ENCODE measurements at places on chromosomes 5 and 9. TPM values are rescaled to one million over a fixed set of nuclear protein-coding genes. Genes with fewer than 3 reads are reported as not detected.

DNA sequence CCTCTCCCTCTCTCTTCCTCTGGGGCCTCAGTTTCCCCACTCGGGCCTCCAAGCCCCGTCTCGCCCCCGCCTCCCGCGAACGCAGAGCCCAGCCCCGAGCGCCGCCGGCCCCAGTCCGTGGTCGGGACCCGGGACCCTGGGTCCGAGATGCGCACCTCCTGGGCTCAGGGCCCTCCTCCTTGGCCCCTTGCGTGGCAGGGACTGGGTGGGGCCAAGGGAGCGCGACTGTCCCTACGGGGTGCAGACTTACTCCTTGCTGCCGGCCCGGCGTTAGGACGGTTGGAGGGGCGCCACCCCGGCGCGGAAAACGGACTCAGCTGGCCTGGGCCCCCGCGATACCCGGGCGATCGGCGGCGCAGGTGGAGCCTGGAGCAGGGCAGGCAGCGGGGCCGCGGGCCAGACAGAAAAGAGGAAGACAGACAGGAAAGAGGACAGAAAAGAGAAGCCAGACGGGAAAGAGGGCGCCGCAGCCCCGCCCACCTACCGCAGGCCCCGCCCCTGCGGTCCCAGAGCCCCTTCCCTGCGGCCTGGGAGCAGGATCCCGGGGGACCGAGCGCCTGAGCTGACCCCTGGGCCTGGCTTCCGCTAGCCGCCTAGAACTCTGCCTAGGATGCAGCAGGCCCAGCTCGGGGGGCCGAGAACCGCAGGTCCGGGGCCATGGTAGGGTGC lies at the start of gene GBGT1:
TSS of gene GBGT1 (minus strand) at position 411 of the 669 bp plus-strand sequence. CDS start 1,502 bp downstream, outside the sequence.
- DNase-seq, result peak; percentile 24

DNA sequence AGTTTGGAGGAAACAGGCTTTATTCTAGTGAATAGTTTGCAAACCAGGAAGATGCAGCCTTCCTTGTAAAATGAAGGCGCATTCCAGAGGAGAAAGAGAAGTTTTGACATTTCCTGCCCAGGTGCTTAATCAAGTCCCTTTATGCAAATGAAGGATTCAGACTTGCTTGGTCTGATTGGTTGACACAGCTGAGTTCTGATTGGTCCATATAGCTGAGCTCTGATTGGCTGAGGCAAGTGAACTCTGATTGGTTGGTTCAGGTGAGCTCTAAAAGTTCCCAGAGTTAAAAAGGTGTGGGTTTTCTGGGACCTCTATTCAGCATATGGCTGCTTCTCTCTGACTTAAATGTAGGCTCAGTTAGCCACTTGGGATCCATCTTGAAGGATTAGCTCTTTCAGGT lies 151.0 kb downstream of the CACNA1B start:
- no peak for DNase-seq

GRCh38 chr5:51227963-51228470 lies 155.2 kb upstream of the ISL1 start:
- no peak for DNase-seq

DNA sequence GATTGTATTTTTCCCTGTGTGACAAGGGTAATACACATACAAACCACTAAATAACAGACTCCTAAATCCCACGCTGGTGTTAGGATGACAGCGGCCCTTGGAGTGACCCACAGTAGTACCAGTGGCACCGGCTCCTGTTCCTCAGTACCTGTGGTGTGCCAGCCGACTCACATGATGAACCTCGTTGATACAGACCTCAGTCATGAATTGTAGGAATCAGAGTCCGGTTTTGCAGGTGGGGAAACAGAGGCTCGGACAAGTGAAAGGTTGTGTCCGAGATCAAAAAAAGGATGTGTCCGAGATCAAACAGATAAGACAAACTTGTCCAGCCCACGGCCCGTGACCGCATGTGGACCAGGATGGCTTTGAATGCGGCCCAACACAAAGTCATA lies 78.0 kb downstream of the AMBP start:
- no peak for DNase-seq

DNA sequence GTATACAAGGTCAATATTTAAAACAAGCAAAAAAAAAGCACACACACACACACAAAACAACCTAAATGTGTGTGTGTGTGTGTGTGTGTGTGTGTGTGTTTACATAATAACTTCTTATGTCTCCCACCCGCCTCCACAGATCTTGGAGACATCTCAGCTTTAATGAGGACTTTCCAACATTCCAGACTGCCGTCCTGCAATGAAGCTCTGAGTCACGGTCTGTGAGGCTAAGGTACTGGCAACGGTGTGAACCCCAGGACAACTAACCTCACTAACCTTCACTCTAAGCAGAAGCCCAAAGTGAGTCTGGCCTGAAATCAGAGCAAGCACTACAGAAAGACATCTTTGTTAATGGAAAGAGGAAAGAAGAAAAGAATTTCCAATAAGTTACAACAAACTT lies 22.3 kb downstream of the ZNF474 start:
- no peak for DNase-seq

DNA sequence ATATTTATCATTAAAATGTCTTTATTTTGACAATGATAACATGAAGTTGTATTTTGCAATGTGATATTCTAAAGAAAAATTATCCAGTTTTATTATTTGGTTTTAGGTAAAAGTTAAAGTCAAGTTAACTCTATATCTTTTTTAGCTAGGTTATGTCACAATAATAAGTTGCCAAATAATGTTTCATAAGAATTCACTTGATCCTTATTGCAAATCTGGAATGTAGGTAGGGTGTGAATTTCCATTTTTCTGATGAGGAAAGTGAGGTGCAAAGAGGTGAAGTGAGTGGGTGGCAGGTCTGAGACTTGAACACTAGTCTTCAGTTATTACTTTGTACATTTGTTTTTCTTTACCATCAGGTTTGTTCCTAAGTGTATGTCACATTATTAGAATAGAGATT lies 21.5 kb downstream of the SPINK5 start:
- DNase-seq, result no peak

- no peak for DNase-seq
These were observed 19.8 kb downstream of the PCDHAC2 start for GRCh38 chr5:140986117-140986521.

- no peak for DNase-seq
These were observed 32.9 kb upstream of the SLC36A1 start for GRCh38 chr5:151414536-151414935.

- no peak for DNase-seq
These were observed 214.9 kb upstream of the DAP start for GRCh38 chr5:10975945-10976344.

DNA sequence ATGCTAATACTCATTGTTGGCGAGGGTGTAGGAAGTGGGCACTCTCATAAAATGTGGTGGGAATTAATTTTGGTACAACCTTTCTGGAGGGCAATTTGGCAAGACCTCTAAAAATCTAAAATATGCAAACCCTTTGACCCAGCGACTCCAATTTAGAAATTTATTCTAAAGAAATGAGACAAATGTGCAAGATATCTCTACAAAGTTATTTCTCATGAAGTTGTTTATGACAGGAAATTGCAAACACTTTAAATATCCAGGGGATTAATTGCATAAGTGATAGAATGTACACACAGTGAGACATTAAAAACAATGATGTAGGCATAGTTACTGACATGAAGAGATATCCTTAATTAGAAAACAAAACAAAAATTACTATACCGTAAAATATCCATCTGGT lies 246.3 kb upstream of the MAP3K1 start:
- no peak for DNase-seq

- no peak for DNase-seq
These were observed 2.8 kb downstream of the CDH10 start for GRCh38 chr5:24642022-24642421.

- no peak for DNase-seq
These were observed 38.8 kb downstream of the MYO10 start for GRCh38 chr5:16897284-16897704.

DNA sequence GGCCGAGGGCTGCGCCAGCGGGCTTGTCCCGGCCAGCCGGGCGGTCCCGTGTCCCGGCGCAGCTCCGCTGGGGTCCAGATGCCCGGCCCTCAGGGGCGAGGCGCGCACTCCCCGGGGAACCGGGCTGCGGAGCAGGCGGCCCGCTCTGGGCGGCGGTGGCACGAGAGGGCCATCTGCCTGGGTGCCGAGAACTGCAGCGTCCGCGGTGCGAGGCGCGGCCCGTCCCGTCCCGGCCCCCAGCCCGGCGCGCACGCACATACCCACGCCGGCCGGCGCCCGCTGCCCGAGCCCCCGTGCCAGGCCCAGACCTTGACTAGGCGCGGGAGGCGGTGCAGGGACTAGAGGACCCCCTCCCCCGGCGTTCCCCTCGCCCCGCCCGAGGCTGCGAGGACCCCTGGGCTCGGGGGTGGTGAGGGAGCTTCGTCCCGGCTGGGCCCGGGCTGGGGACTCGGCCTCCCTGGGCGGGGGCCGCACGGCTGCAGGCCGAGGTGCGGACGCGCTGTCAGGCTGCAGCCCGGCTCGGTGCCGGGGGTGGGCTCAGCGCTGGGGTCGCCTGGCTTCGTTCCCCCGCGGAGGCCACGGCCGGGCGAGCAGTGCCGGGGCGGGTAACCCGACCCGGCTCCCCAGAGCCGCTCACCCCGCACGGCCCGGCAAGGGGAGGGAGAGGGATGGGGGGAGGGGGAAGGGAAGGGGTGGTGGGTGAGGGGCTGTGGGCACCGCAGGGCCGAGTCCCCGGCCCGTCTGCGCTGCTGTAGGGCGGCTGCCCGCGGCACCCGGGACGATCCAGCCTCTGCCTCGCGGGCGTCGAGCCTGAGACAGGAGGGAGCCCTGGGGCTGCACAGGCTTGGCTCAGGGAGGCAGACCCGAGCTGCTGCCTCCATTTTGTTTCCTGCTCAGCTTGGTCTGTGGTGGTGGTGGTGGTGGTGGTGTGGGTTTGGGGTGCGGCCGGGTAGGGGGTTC lies 1.2 kb upstream of the NSD1 start:
- DNase-seq, result peak; percentile 52

DNA sequence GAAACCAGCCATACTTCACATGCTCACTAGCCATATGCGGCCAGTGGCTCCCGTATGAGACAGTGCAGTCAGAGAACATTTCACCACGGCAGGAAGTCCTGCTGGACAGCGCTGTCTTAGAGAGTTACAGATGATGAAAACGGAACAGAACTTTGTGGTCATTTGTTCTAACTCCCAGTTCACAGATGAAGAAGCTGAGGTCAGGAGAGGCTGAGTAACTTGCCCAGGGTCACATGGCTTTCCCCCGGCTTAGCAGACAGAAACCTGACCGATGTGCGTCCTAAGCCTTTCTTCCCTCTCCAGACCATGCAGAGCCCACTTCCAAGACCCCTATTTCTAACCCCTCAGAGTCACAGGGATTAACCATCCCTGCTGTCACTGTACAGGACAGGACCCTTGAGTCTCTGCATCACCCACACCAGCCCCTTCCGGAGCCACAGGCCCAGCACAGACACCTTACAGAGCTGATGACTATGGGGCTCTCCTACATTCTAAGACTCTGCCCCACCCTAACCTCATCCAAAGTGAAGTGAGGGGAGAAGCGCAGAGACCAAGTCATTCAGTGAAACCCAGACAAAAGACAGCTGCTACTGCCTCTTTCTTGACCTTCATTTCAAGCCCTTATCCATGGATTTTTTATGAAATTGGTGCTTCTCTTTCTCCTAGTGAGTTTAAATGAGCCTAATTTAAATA lies 86.9 kb downstream of the PTPN3 start:
- DNase-seq, result no peak

DNA sequence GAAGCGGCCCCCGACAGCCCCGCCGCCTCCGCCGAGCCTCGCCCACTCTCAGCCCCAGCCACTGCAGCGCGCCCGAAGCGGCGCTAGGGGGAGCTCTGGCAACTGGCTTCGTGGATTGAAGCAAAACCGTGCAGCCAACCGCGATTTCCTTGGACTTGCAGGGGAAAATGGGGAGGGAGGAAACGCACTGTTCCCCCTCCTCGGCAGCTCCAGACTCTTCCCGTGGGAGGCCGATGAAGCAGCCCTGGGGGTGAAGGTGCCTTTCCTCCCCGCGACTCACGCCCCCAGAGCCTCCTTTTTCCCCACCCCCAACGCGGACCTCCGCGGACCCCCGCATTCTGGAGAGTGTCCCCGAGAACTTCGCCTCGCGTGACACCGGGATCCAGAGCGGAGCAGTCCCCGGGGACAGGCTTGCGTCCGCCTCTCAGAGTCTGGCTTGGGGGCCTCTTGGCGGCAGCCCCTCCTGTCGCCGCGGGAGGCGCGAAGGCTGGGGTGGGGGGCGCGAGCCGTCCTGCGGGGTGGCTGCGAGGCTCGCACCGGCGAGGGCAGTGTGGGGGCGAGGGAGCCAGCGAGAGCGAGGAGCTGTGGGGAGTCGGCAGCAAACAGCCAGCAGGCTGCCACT lies 3.8 kb downstream of the IER5L start:
- DNase-seq, result peak; percentile 69

DNA sequence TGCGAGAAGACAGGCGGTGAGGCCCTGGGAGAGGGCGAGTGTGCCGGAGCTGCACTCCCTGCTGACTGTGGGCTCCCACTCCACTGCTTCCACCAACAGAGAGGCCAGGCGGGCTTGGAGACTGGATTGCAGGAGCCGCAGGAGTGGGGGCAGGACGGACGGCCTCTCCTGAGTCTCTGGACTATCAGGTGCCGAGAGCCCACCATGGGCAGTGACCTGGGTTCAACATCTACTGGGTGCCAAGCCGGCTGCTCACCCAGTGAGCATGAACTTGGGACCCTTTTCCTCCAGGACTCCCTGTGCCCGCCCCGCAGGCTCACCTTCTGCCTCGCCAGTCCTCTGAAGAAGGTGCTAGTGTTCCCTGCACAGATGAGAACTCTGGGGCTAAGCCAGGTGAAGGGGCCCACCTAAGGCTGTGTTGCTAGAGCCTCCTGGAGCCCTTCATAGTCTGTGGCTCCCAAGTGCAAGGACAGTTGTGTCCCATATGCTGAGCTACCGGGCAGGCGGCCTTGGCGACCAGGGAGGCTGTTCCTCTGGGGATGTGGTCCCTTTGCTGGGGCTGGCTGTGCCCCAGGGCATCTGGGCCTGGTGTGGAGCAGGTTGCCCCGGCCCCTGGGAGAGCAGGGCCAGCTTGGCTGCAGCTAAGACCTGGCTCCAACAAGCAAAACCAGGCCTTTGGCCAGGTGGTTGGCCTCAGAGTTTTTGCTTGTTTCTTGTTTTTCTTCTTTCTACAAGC lies 77.7 kb upstream of the PHYKPL start:
- DNase-seq, result no peak

- DNase-seq, result no peak
These were observed 57.9 kb upstream of the BNC2 start for GRCh38 chr9:16928179-16928945.

GRCh38 chr9:27673641-27674040 lies 100.4 kb upstream of the C9orf72 start:
- DNase-seq, result no peak

CNTNAP3 gene
- total RNA-seq, result not detected

SLC34A1 gene
- not detected for total RNA-seq

CDH6 gene
- not detected for total RNA-seq

SIT1 gene
- 18.4 TPM for total RNA-seq

SHISAL2B gene
- total RNA-seq, result not detected

PCDHB4 gene
- not detected for total RNA-seq

SEMA4D gene
- 399 TPM for total RNA-seq

PTGR1 gene
- 0.36 TPM for total RNA-seq

SOHLH1 gene
- not detected for total RNA-seq

SLC34A3 gene
- total RNA-seq, result not detected

RETREG1 gene
- total RNA-seq, result 68.9 TPM
